ENCODE measurements at places on chromosomes 12 and 14.

DNA sequence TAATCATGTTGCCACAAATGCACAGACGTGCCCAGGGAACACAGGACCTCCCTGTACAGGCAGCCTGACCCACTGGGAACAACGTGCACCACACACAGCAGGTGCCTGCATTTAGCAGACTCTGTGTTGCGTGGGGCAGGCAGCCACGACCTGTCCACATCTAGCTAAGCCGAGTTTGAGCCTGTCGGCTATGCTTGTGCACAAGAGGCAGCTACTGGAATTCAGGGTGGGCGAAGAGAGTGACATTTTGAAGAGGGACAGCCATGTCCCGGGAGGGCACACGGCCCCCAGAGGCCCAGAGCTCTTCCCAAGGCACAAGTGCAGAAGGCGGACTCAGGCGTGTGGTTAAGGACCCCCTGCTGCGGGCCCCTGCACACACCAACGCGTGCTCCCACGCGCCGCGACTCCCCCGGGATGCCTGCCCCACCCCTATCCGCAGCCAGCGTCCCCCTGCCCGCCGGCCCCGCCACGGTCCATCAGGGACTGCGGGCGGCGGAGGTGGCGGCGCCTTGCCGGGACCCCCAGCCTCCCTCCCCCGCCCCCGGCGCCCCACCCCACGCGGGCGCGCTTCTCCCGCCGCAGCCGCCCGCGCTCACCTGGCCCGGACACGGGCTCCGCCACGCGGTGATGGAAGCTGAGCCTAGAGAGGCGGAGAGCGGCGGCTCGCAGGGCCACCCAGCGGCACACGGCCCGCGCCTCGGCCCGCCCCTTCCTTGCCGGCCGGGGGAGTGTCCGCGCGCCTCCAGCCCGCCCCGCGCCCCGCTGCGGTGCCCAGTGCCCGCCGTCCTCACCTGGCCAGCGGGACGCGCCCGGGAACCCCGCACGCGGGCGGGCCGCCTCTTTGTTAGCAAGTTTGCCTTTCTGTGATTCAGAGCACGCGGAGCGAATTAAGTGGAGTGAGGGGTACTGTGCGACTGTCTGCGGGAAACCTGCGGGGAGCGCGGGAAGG, 125.3 kb upstream of the PRMT8 start:
- no peak for DNase-seq

DNA sequence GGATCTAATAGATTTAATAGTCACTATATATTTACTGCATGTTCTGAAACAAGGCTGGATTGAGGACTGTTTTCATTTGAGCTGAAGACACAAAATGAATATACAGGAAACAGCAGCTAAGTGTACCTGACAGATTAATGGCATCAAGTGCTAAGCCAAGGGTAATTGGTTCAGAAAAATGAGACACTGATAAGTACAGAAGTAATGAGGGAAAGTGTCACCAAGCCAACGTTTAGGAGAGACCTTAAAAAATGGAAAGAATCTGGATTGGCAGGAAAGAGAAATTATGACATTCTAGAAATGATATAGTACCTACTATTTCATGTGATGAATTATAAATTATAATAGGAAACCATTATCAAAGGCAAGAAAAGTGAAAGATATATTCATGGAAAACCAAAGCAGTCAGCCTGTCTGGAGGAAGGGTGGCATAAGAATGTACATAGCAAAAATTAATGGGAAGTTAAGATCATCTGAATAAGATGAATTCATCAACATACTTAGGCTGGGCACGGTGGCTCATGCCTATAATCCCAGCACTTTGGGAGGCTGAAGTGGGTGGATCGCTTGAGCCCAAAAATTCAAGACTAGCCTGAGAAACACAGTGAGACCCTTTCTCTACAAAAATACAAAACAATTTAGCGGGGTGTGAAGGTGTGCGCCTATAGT, 21.0 kb upstream of the DUSP16 start:
- no peak for DNase-seq

GRCh38 chr12:53332744-53333143, 3.4 kb downstream of the SP7 start:
- DNase-seq = no peak

DNA sequence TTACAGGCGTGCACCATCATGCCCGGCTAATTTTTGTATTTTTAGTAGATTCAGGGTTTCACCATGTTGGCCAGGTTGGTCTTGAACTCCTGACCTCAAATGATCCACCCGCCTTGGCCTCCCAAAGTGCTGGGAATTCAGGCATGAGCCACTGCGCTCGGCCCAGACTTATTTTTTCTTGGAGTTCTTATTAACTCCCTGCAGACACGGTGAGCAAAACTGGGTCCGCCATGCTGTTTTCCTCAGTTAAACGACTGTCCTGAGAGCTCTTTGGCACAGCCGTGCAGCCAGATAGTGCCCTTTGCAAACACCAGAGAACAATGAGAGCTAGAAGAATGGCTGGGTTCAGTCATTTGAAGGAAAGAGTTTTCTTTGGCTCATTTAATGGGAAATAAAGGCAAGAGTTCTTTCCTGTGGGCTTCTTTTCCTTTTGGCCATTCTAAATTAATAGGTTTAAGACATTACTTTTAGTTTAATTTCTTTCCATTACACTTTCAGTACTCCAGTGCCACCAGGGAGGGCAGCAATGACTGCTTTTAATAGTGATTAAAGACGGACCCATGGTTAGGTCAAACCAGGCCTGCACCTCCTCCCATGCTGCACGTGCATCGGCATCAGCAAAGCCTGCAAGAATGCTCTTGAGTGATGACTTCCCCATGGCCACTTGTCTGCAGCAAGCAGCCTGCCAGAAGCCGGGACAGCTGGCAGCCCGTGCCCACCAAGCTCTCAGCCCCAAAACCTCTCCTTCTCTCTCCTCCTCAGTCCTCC, 60.7 kb downstream of the VCPKMT start:
- DNase-seq = no peak

DNA sequence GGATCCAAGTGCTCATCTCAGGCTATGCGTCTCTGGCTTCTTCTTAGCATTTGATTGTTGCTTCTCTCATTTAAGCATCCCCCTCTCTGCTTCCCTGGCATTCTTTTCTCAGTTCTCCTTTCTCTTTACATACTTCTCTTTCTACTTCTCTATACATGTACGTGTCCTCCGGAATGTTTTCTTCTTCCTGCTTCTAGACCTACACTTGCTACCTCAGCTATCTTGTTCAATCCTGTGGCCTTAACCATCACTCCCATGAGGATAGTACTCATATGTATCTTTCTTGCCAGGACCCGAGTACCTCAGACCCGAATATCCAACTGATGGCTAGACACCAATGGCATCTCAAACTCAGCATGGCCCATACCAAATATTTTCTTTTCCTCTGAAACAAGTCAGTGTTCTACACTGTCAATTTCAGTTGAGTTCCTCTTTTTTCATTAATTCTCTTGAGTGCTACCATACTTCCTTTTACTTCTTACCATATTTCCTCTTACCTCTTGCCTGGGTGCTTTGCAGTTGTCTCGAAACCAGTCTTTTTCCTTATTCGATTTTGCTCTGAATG, 115.1 kb upstream of the SLC38A2 start:
- DNase-seq = no peak

DNA sequence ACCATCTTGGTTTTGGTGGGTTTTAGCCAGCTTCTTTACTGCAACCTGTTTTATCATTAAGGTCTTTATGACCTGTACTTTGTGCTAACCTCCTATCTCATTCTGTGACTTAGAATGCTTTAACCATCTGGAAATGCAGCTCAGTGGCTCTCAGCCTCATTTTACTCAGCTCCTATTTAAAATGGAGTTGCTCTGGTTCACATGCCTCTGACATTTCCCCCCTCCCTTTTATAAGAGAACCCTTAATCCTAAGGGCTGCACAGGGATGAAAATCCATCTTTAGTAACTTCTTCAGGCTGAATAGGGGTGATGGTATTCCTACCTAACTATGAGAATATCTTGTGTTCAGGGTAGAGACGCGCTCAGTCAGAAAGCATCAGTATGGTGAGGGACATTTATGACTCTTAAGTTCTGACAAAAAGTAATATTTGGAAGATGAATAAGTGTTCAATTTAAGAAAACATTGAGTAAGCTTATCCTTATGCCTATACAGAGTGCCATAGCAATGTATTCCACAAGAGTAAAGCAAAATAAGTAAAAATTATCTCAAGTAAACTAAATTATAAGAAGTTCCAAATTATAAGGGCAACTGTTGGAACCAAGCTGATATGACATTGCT, 15.2 kb downstream of the SLC38A1 start:
- DNase-seq = no peak

GRCh38 chr12:86148071-86148470, 108.1 kb downstream of the MGAT4C start:
- no peak for DNase-seq

DNA sequence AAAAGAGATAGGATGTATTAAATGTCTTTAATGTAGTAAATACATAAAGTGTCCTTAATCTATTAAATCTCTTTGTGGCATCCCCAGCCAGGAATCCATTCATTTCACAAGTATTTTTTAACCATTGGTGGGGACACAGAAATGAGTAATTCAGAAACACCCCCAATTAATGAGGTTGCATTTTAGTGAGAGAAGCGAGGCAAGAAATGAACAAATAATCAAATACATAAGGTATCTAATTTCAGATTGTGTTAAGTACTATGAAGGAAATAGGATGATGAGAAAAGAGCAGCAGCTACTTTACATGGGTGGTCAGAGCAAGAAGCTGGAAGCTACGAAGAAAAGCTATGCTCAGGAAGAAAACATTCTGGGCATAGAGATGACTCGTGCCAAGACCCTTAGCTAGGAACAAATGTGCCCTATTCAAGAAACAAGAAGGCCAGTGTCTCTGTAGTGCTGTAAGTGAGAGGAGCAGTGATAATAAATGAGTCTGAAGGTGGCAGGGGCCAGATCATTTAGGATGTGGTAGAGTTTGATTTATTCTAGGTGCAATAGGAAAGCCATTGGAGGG, 60.5 kb upstream of the IGF1 start:
- no peak for DNase-seq

- no peak for DNase-seq
Observed at GRCh38 chr12:18224745-18225144, 36.6 kb upstream of the PIK3C2G start.

DNA sequence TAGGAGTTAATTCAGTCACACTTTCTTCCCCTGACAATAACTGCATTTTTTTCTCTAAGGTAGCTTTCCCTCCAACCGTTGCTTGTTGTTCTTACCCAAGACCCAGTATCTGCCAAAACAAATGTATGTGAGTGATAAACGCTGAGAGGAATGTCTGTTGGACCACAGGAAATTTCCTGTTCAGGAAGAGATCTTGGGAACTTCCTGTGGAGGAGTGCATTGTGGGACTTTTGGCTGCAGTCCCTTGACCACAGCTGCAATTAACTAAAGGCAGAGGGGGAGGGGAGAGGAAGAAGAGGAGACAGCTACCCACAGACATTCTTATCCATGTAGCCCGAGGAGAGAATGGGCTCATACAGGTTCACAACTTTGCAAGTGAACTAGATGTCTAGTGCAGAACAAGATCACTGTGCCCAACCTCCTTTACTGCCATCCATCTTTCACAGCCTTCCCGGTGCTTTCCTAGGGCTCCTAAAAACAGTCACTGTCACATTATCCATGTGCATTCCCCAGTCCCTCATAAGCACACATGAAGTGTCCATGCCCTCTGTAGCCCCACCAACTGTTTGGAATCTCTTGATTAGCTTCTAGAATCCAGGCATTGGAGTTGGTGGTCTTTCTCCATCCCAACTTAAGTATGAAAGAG, 149.5 kb downstream of the ETV6 start:
- DNase-seq = no peak

DNA sequence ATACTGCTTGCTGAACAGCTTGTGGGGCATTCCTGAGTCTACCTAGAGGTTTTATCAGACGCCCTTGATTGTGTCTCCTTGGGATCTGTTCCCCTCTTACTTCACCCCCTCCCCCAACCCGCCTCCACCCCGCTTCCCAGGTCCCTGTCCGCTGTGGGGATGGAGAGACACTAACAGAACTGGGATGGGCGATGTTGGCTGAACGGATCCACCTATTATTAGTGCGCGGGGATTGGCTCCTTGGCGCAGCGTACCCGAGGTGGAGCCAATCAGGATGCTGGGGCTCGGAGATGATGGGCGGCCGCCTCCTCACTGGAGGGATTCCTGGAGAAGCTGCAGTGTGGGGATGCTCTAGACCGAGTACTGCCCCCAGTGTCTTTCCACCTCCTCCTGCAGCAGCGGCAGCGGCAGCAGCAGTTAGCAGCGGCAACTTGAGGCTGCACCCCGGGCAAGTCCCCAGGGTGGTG, at the start of gene SYT1:
Gene SYT1, plus strand, starts transcription at position 372 of the 467 bp plus-strand sequence.
- DNase-seq = no peak

GRCh38 chr12:84436134-84436533, 476.5 kb downstream of the SLC6A15 start:
- DNase-seq = no peak

DNA sequence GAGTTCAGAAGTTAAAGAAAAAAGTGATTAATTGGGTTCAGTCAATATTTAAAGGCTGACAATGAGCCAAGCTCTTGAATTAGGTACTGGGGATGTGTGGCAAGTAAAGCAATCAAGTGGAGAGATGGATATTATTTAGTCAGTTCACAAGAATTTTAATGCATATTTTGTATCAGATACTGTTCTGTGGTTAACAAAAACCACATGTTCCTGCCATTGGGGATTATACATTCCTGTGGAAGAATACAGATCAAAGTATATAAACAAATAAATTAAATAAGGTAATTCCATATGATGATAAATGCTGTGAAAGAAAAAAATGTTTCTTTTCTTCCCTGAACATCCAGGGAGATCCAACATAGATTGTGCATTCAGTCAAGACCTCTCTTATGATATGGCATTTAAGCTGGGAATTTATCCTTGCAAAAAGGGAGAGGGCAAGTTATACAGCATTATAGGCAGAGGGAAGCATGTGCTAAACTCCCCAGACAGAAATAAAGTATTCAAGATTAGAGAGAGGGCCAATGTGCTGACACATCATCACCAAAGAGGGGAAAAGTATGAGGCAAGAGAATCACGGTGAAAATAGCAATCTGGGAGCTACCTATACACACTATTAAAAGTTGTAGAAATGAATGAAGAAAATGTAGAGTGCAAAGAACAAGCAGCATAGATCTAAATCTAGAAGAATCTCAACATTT, 17.6 kb upstream of the A2M start:
- no peak for DNase-seq

DNA sequence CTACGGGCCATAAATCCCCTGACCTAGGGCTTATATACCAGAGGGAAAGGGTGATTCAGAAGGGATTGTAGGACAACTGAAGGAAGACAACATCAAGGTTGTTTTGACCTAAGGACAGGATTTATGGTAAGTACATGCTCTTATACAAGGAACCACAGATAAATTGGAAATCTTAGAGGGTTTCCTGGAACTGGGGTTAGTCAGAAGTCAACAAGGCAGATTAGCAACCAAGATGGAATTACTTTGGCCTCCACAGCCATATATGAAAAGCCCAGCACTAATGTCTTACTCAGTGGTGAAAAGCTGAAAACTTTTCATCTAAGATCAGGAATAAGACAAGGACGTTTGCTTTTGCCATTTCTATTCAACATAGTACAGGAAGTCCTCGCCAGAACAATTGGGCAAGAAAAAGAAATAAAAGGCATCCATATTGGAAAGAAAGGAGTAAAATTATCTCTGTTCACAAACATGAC, 5.4 kb downstream of the TMBIM4 start:
- no peak for DNase-seq

Data from stimulated activated CD8-positive, alpha-beta memory T cell treated with anti-CD3 and anti-CD28 coated beads, Interleukin-4, amount 100 ng/mL, for 1 hour (primary cell).